RPMI8226 (cell line): ENCODE measurements at places on chromosomes 16 and 17.
A peak's percentile ranks its signal among the peaks of the same experiment; 100 is the strongest.

DNA sequence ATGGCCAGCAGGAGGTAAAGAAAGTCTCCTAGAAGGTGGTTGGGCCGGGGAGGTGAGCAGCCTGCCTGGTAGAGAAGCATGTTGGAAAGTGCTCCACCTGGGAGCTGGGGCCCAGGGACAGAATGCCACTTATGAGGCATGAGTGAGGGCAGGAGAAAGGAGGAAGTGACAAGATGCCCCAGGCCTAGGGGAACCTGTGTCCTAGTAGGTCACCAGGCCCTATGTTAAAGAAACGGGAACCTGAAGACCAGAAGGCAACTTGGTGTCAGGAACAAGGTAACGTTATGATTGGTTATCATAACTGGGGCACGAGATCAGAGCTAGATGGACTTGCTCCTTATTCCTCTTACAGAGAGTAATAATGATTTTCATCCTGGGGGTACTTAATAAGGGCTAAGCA lies 34.3 kb downstream of the PITPNC1 start:
- DNase-seq = no peak

- DNase-seq = no peak
Observed at GRCh38 chr17:29331708-29332085, 37.7 kb upstream of the NUFIP2 start.

GRCh38 chr17:12402963-12403622 lies 262.6 kb upstream of the MYOCD start:
- DNase-seq = no peak

GRCh38 chr17:57870283-57870635 lies 20.4 kb upstream of the MRPS23 start:
- DNase-seq = no peak

GRCh38 chr16:11330526-11331237 lies 14.6 kb upstream of the RMI2 start:
- no peak for DNase-seq

- no peak for DNase-seq
Observed at GRCh38 chr17:251531-251930, 70.1 kb upstream of the DOC2B start.

DNA sequence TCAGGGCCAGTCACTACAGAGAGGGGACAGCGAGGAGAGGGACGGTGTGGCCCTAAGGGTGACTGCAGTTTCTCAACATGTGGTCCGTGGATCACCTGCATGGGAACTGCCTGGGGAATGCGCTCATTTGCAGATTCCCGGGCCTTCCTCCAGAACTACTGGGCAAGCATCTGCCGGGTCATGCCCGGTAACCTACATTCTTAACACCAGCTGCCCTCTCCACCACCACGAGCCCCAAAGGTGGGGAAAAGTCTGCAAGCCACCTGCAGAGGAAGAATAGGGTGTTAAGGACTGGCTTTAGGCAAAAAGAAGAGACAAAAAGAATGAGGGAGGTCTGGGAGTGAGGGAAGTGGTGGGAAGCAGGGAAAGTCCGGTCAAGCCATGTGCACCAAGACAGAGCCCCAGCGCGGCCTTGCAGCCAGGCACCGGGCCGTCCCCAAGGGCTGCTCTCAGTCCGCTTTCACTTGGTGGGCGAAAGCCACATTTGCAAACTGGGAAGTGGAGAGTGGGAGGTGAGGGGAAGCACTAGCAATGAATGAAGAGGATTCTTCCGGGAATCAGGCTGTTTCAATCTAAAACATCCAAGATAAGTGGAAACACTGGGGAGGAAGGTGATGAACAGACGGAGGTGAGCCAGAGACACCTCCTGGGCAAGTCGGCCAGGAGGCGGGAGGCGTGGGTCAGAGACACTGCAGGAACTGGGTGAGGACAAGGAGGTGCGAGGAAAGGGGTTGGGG lies 70.3 kb downstream of the N4BP1 start:
- DNase-seq = no peak

DNA sequence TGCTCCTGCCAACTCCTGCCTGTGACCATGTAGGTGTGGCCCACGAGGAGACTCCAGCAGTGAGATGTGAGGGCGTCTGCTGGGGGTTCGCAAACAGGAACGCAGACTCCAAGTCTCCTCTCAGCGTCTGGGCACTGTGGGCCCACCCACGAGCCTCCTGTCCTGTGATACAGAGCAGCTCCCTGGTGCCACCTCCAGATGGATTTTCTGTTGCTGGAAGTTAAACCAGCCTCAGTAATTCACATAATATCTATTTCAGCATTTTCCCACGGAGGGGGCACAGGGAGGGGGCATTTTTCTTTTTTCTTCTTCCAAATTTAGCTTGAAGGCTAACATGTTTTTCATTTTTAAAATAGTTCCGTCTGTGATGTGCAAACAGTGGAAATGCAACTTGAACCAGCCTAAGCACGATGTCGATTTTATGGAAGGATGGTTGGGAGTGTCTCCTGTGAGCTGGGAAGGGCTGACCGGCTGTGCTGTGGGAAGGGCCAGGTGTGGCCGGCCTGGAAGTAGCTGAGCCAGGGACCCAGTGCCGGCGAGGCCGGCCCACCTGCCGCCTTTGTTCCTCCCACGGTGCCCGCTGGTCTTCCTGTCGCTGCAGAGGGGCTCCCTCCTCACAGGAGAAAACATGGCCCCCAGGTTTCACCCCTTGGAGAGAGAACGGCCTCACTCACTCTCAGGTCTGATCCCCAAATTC lies 3.9 kb upstream of the RAB40B start:
- DNase-seq = no peak

GRCh38 chr17:78974635-78975591 lies 4.8 kb downstream of the LGALS3BP start:
- DNase-seq = peak; percentile 29

DNA sequence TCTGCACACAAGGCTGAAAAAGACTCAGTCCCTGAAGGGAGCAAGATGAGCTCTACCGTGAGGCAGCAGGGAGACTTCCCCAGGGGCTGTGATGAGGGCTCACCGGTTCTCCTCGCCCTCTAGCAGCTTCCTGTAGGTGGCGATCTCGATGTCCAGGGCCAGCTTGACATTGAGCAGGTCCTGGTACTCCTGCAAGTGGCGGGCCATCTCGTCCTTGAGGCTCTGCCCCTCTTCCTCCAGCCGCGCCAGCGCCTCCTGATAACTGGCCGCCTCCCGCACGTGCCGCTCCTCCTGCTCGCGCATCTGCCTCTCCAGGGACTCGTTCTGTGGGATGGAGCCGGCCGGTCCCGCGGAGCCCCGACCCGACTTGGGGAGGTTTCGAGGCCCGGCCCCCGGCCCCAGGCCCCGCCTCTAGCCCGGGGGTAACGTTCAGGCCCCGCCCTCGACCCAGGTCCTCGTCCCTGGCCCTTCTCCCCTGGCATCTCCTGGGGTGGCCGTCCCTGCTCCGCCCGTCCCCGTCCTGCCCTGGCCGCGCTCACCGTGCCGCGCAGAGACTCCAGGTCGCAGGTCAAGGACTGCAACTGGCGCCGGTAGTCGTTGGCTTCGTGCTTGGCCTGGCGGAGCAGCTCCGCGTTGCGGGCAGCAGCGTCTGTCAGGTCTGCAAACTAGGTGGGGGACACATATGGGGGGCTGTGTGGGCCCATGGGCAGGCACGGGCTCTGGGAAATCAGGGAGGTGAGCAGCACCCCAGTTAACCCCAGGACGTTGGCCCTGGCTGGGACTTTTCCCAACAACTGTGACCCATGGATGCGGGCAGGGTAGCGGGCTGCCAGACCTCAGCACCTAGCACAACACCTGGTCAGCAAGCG lies 3.9 kb downstream of the GFAP start:
- peak; percentile 72 for DNase-seq

GRCh38 chr17:7897090-7897489 lies 8.5 kb downstream of the CHD3 start:
- DNase-seq = no peak

- DNase-seq = no peak
Observed at GRCh38 chr17:76434870-76435269, 18.1 kb downstream of the UBE2O start.

DNA sequence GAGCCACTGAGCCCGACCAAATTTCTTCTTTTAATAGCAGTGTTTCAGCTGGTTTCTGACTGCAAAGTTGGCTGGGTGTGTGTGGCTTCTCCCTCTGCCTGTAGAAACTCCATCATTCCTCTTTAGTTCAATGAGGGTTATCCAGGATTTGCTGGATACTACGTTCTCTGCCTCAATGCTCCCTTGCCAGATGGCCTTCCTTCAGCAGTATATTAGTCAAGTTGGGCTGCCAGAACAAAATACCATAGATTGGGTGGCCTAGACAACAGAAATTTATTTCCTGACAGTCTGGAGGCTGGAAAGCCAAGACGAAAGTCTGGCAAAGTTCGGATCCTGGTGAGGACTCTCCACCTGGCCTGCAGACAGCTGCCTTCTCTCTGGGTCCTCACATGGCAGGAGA lies 103.7 kb downstream of the NOG start:
- DNase-seq = no peak

DNA sequence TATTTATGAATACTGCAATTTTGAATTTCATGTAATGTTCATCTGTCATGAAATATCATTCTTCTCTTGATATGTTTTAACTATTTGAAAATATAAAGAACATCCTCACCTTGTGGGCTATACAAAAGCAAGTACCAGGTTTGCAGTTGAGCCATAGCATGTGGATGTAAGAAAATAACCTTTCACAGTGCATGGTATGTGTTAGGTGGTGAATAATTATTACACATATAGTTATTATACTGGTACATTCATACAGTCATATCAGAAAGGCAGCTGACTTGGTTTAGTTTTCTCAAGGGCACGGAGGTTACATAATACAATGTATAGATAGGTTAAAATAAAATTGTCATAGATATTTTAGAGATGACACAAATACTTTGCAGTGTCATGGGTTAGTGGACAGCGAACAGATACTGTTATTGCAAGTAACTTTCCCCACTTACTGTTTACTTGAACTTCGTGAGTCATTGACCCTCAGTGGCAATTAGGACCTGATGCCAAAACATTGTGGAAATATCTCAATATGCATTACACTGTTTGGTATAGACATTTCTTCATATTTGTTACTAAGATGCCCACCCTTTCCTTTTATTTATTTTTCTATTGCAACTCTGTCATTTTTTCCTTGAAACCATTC lies 445.4 kb upstream of the GOT2 start:
- DNase-seq = no peak

- DNase-seq = no peak
Observed at GRCh38 chr17:8941980-8942622, 23.4 kb downstream of the PIK3R5 start.

- no peak for DNase-seq
Observed at GRCh38 chr17:73284906-73285602, 23.4 kb upstream of the CPSF4L start.
